Fibroblast of pulmonary artery (primary cell): ENCODE measurements at places on chromosomes 6 and 20.

GRCh38 chr20:7237251-7237650 is 469.8 kb downstream of the BMP2 start:
- peak; percentile 1 for DNase-seq

- peak; percentile 87 for DNase-seq
Observed at GRCh38 chr6:121849477-121849876, 414.0 kb downstream of the GJA1 start.

DNA sequence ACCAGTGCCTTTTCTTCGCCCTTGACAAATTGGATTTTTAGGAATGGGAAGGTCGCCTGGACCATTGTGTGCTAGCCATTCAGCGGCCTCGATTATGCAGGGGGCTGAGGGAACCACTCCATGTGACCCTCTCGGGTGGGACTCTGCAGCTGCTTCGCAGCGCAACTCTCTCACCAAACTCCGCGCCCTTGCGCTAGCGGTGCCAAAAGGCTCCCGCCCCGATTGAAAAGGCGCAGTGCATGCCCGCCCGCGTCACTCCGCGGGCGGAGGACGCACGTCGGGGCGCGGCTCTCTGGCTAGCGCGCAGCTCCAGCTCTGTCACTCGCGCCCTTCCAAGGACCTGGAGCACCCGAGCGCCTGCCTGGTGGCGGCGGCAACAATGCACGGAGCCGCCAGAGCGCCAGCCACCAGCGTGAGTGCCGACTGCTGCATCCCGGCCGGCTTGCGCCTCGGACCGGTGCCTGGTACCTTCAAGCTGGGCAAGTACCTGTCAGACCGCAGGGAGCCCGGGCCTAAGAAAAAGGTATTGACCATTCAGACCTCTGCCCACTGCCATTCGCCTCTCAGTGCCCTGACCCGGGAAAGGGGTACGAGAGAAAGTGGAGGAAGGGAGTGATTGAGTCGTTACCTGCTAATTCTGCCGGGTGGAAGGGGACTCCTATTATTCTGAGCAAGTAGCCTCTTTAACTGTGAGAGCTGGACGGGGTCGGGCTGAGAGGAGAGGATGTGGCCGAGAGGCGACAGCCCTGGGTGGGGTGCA is at the start of gene PRDM13:
Gene PRDM13 (plus strand): TSS at position 178 of the 760 bp plus-strand sequence. CDS start 202 bp downstream, at position 380.
- no peak for DNase-seq

- no peak for DNase-seq
Observed at GRCh38 chr6:1235825-1236224, 76.1 kb upstream of the FOXQ1 start.

GRCh38 chr6:106510090-106510970 is 119.0 kb downstream of the RTN4IP1 start:
- DNase-seq = peak; percentile 47

GRCh38 chr6:156164701-156165452 is 612.3 kb upstream of the ARID1B start:
- DNase-seq = no peak

DNA sequence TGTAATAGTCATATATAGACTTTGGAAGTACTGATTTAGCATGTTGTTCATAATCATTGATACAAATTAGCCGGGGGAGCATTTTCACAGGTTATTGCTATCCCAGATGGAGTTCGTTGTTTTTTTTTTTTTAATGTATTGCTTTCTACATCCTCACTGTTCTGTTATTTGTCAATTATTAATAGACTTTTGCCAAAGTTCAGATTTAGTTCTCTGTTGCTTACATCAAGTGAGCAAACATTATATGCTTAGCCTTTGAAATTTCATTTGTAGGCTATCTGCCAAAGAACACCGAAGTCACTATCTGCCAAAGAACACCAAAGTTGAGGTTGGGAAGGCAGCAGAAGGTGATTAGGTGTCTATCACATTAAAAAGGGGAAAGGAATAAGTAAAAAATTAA is at the start of gene HAO1:
Gene HAO1 (minus strand): TSS at position 118 of the 400 bp plus-strand sequence. CDS start 36 bp downstream, at position 82.
- no peak for DNase-seq

DNA sequence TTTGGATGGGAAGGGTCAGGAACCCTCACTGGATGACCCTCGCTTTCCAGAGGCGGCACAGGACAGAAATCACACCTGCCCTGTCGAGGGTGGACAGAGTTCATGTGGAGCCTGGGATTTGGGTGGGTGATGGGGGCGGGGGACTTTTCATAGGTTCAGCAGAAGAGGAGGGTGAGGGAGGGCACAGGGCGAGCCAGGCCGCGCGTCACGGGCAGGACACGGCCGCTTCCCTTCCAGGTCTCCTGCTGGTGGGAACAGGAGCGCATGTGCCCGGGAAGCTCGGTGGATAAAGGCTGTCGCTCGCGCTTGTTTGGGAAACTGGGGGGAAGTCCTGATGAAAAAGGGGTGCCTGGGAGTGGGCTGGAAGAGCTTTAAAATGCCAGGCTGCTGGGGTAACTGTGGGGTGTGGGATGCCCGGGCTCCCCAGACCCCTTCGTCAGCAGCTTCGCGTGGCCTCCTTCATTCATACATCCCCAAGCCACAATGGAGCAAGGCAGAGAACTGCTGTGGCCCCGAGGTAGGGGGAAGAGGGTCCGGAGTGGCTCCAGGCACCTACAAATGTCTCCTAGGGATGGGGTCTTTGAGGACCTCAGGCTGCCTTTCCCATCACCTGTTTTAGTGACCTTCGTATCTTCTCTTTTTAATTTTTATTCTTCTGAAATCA is 102.2 kb downstream of the DACT2 start:
- no peak for DNase-seq

DNA sequence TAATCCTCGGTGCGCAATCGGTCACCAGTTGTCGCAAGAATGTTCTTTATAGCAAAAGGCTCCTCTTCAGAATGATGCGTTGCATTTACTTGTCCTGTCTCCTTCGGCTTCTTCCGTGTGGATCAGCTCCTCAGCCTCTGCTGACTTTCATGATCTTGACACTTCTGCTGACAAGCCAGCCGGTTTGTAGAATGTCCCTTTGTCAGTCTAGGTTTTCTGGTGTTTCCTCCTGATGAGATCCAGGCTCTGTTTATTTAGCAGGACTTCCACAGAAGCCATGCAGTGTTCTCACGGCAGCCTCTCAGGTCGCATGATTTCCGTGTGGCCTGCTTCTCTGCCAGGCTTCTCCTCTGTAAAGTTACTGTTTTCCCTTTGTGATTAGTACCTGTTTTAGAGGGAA is 66.9 kb downstream of the STX11 start:
- DNase-seq = peak; percentile 8

- no peak for DNase-seq
Observed at GRCh38 chr6:11006061-11006460, 38.0 kb downstream of the ELOVL2 start.

GRCh38 chr20:38623061-38623460 is 21.5 kb downstream of the ARHGAP40 start:
- DNase-seq = no peak

DNA sequence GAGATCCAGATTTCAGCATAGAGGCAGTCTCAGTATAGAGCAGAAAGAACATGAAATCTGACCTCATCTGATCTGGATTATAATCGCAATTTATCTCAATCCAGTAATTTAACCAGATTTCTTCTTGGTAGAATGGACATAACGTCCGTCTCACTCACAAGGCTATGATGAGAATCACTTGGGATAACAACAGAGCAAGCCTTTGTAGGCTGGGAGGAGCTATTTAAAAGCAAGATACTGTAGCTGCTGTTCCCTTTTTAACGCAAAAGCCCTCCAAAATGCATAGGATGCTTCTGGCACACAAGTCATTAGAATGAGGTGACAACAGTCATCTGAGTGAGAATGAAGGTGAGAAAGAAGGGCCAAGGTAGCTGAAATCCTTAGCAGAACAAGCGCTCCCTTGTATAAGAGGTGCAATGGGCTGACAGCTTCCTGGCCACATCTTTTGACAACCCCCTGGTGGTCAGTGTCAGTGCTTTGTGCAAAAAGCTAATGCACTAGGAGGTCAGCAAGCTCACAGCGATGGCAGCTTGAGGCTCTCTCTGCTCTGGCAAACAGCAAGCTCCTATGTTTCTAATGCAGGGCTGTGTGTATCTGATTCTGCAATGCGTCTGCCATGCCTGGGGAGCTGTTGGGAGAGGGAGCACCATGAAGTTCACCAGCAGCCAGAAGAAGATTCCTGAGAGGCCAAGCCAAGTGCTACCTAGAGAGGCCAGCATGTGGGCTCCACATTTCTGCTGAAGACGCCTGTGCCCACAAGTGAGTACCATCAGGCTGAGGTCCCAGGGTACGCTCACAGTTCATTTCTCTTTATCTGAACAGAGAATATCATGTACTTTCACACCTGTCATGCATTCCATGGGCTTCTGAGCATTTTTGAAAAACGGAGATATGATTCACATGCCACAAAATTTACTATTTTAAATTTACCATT is 16.2 kb downstream of the METTL24 start:
- peak; percentile 53 for DNase-seq

DNA sequence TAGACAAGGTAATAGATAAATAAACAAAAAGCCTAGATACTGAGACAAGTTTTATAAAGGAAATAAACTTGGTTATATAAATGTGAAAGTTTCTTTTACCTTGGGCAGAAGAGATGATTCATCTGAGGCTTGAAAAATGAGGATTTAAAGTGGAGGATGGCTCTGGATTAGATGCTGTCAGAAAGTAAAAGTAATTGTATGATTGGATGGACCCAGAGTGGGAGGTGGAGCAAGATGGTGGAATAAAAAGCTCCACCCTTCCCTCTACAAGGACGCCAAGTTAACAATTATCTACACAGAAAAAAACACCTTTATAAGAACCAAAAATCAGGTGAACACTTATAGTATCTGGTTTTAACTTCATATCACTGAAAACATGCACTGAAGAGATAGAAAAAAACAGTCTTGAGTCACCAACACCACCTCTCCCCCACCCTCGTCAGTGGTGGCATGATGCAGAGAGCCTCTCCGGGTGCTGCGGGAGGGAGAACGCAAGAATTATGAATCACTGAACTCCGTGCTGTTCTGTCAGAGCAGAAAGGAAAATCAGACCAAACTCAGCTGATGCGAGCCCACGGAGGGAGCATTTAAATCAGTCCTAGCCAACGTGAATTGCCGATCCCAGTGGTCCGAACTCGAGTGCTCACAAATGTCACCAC is 84.7 kb upstream of the GJE1 start:
- no peak for DNase-seq

DNA sequence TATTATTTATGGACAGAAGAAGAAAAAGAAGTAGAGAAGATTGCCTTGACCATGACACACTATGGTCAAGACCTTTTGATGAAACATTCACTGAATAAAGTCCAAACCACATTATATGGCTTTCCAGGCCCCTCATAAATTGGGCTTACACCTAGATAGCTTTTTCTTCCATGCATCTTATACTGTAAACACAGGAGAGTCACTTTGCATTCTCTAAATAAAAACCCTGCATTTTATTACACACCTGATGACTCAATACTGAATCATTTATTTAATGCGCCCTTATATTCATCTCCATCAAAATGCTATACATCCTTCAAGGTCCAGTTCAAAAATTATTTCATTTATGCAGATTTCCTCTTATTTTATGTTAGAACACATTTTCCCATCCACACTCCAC is 78.0 kb downstream of the COL21A1 start:
- no peak for DNase-seq

DNA sequence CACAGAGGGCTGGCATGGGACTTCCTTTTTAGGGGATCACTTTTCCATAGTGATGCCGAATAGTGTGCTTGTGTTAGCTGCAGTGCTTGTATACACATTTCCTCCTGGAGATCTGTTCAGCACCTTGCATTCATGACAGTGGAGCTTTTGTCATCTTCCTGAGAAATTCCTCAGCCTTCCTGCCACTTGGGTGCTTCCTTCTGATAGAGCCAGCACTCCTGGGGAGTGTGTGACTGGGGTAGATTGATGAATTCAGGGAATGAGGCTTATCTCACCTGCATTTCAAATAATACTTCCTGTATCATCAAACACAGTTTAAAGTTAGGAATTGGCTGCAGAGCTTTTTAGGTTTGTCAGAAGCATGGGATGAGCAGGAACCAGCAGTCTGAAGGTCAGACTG is 48.8 kb upstream of the SCGN start:
- no peak for DNase-seq

DNA sequence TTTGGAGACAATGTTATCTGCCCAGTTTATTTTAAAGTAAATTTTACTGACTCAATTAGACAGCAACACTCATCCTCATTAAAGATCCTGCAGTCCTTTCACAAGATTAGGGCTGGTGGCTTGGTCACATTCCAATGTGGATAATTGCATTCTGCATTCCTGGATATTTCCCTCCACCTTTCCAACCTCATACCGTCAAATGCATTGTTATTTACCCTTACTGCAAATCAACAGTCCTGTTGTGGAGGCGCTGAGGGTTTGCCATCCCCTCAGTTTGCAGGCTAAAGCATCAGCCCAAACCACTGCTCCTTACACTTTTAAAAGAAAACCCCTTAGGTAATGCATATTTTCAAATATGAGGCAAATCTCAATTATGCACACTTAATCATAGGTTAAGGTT is 5.4 kb downstream of the CITED2 start:
- DNase-seq = no peak

DNA sequence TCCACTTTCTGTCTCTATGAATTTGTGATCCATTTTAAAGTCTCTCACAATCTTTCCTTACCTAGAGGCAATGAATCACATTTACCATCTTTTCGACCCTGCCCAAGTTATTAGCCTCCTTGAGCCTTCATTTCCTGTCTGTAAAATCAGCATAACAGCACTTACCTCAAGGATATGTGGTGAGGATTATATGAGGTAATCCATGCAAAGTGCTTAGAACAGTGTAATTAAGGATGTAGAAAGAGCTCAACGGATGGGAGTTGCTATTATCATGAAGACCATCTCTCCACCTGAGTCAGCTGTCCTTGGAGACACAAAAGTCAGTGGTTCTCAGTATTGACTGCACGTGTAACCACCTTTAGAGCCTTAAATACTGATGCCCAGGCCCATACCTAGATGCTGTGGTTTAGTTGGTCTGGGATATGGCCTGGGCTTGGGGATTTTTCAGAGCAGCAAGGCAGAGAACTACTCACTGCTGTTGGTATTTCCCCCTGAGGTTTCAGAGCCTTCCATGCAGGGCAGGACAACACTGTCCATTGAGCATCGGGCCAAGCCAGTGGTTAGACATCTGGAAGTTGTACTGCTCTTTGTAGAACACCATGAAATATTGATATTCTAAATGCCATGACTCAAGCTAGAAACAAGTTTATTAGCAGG is 55.8 kb downstream of the LYRM2 start:
- DNase-seq = no peak

- peak; percentile 16 for DNase-seq
Observed at GRCh38 chr6:79076160-79076559, 1.9 kb downstream of the PHIP start.

DNA sequence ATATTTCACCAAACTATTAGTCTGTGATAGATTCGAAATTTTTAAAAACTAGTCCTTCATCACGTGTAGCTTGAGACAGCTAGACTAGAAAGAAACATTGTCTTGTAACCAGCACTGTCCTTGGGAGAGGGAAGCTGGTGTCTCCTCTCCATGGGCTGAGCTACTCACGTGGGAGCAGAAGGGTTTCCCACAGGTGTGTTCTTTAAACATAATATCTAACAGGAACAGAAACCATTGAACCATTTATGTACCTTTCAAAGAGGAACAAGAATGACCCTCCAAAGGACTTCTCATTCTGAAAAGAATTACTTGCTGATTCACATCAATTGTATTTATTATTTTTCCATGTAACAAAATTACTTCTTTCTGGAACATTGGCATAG is 72.4 kb upstream of the SYNJ2 start:
- no peak for DNase-seq
